Stimulated activated CD8-positive, alpha-beta memory T cell treated with anti-CD3 and anti-CD28 coated beads, Interleukin-2, amount 100 ng/mL, for 1 hour (primary cell): ENCODE measurements at places on chromosomes 2 and 18.

DNA sequence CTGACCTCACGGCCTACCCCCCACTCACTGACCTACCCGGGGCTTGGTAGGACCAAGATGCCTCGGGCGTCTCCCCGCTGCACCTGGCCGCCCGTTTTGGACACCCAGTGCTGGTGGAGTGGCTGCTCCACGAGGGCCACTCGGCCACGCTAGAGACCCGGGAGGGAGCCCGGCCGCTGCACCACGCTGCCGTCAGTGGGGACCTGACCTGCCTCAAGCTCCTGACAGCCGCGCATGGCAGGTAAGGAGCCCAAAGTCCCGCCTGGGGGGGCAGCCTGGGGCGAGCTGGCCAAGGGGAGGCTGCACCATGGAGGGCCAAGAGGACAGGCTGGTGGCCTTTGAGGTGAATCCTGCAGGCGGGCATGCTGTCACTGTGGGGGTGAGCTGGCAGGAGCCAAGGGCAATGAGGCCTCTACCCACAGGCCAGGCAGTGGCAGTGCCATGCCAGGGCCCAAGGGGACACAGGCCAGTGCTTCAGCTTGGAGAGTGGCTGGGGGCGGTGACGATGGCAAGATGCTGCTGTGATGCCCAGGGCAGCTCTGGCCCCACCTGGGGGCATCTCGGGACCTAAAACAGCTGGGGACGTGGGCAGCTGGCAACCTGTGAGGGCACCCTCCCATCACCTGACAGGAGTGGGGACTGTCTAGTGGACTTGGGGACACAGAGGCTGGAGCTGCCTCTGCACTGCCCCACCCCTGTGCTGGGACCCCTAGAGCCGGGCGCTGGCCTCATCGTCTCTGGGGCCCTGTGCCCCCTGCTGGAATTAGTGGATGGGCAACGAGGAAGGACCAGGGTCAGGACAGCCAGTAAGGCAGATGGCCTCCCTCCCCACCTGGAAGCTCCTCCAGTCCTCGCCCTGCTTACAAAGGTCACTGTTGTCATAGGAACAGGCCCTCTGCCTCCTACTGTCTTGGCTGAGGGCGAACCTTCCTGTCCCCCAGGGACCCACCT, 2.0 kb downstream of the ESPNL start:
- no peak for DNase-seq

DNA sequence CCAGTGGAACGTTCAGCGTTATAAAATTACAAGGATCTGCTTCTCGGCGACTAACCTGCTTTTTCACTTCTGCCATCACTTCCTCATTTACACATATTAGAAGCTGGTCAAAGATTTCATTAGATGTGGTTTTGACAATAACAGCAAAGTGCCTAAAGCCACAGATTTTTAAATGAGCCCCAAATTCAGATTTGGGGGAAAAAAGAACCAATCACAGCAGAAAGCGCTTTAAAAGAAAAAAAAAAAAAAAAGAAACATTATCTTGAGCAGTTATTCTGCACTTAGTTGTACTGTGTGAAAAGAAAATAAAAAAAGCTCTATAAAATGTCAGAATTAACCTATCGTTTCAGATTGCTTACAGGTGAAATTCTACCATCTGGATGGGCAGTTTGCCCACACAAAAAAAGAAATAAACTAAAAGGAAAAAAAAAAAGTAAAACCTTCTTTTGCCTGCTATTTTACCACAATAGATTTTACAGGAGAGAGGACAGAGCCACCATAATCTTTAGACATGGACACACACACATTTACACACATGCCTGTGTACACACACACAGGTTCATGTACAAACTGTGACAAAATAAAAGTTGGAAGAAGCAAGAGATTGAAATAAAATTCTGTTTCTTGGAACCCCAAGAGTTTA, 167.2 kb downstream of the TCF4 start:
- DNase-seq, result no peak

- no peak for DNase-seq
Measured at GRCh38 chr18:58716060-58716756, 44.9 kb downstream of the MALT1 start.

GRCh38 chr2:218853766-218854165, 5.8 kb upstream of the WNT6 start:
- no peak for DNase-seq

DNA sequence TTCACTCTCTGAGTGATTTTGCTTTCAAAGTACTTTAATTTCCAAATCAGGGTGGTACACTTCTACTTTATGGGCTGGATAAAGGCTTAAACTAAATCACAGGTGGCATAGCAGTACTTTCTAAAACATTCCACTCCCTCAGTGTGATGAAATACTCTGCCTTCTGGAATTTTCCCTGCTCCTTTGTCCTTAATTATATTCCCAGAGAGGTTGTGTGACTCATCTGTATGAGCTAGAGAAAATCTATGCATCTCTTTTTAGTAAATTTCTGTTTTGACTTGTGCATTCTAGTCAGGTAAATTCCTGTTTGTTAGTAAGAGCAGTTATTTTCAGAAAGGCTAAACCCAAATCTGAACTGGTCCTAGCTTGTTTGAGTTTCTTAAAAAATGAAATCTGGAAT, 29.0 kb upstream of the PLA2R1 start:
- no peak for DNase-seq

DNA sequence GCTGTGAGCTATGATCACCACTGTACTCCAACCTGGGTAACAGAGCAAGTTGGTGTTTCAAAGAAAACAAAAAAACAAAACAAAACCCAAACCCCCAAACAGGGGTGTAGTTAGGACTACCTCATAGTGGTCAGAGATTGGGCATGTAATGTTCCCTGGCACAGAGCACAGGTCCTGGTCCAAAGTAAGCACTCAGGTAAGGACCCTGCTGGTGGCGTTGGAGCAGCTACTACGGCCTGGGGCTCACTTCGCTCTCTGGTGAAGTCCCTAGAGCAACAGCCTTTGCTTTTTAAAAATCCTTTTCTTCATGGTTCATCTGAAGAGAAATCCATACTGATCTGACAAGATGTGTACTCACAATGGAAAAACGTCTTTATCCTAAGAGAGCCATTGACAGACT, 130.4 kb downstream of the ZNF236 start:
- no peak for DNase-seq

DNA sequence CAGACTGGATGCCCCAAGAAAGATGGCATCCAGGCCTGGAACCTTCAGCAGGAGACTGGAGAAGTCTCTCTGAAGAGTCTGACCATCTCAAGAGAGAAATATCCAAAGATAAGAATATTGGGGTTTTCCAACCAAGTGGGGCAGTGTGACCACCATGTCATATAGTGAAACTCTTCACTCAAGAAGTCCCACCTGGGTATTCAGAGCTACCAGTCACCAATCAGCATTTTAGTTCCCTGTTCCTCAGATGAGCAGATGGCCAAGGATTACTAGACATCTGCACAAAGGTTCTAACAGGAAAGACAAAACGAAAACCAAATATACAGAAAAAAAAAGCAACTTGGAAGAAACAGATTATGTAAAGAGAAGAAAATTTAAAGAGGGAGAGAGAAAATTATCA, 38.5 kb upstream of the CXCR4 start:
- DNase-seq, result no peak

GRCh38 chr2:205218056-205218455, 464.2 kb upstream of the NRP2 start:
- no peak for DNase-seq

- no peak for DNase-seq
Measured at GRCh38 chr2:6928452-6928851, 11.2 kb downstream of the RNF144A start.

- DNase-seq, result no peak
Measured at GRCh38 chr2:240742602-240743095, 51.0 kb downstream of the AQP12A start.

GRCh38 chr2:229153951-229154350, 117.1 kb downstream of the PID1 start:
- no peak for DNase-seq

- no peak for DNase-seq
Measured at GRCh38 chr2:98564541-98565132, 43.7 kb downstream of the COA5 start.

- no peak for DNase-seq
Measured at GRCh38 chr18:5582076-5582475, 38.3 kb upstream of the EPB41L3 start.

DNA sequence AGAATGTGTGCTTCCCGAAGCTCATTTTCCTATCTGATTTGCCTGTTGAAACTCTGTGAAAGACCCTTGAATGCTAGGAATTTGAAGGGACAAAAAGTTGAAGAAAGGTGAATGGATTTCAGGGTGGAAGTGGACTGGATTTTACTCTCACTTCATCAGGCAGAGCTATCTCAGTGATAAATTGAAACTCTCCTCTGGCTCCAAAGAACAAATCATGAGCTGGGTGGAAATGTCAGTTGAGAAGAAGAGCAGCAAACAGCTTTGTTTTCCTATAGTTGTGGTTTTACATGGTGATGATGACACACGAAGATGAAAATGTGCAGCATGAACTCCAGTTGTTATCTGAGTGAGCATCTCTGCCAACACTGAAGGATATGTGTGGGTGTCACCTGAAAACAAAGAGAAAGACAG, 34.4 kb downstream of the CD28 start:
- no peak for DNase-seq

GRCh38 chr2:131408207-131408606, 44.2 kb upstream of the RAB6D start:
- DNase-seq, result no peak

DNA sequence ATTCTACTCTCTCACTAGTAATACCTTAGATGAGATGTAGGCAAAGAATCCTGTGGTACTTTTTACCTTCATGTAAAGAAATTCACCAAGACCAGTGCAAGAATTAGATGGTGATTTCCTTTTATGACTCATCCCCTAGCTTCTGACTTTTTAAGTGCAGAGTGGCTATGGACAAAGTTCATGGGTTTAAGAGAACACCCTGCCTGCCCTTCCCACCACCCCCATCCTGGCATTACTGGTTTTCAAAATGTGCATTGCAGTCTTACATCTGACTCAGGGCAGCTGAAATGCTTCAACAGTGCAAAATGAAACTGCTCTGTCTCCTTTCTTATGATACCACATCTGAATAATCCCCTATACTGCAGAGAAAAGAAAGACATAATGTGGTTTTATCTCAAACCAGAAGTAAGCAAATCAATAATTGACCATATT, 22.6 kb downstream of the MAIP1 start:
- DNase-seq, result no peak

DNA sequence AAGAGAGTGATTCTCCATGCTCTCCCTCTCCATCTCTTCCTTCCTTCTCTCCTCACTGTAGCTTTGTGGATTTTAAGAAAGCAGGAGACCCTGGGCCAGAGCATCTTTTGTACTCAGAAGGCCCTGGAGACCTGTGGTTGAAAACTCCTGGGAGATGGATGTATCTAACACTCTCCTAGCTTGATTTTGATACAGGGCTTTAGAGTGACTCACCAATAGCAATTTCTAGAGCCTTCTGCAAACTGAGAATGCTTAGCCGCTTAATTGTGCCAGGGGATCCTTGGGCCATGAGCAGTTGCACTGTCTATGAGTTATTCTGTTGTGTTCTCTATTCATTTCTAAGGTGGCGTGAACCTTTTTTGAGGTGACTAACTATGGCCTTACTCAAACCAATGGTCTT, 17.7 kb downstream of the HOXD1 start:
- no peak for DNase-seq

DNA sequence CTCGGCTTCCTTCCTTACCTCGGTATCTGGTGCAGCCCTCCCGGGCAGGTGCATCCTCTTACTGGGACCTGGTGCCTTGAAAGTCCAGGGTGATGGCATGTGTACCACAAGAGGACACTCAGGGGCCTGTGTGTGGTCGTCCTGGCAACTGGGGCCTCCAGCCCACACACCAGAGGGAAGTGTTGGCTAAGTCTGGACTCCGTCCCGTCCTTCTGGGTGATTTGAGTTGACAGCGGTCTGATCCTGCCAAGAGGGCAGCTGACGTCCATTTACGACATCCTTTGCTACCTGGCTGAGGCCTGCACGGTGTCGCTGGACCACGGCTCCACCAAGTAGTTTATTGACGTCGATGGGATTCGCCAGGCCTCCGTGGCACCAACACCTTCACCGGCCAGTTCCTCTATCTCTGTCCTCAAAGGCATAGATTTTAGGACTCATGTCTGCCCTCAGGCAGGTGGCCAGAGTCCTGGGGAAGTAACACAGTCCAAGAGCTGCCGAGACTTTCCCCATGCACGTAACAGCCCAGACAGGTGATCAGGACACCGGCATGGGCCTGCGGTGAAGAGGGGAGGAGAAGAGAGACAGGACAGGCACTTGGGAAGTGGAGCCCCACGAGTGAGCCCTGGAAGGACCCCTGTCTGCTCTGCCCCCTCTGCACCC, 186.0 kb upstream of the HDAC4 start:
- no peak for DNase-seq

DNA sequence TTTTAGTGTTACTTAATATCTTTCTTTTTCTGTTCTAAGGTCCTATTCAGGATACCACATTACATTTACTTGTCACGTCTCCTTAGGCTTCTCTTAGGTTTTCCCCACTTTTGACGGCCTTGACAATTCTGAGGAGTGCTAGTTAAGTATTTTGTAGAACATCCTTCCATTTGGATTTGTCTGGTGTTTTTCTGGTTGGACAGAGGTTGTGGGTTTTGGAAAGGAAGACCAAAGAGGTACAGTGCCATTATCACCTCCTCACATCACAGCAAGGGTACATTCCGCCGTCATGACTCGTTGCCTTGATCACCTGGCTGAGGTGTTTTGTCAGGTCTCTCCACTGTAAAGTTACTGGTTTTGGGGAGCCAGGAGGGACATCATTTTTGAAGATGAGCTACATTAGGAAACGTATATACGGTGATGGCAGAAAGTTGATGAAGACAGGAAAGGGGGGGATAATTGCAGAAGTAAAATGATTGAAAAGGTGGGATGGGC, 88.4 kb upstream of the TMEM247 start:
- DNase-seq, result no peak

GRCh38 chr2:74910245-74910644, 48.2 kb upstream of the POLE4 start:
- DNase-seq, result no peak

GRCh38 chr2:174593574-174594203, 3.9 kb downstream of the WIPF1 start:
- peak; percentile 27 for DNase-seq

GRCh38 chr2:236554629-236555282, 14.9 kb upstream of the ACKR3 start:
- no peak for DNase-seq

GRCh38 chr2:171149986-171150693, 10.6 kb downstream of the TLK1 start:
- DNase-seq, result no peak

- DNase-seq, result no peak
Measured at GRCh38 chr2:8676191-8676920, 5.5 kb upstream of the ID2 start.

- no peak for DNase-seq
Measured at GRCh38 chr2:8421658-8422449, 260.0 kb upstream of the ID2 start.

DNA sequence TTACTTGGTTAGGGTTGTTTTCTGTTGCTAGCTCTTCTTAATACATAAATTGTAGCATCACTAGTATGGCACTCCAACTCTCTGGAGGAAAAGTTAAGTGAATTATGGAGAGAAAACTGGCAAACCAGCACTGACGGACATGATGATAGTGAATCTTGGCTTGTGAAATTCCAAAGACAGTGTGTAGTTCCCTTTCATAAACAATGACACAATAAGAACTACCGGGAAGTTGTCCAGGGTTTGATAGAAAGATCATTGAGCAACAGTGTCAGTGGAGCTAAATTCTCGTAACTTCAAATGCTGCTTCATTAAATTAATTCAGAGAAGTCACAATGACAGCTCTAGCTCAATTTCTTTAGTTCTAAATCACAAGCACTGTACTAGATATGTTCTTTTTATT, 66.5 kb downstream of the RIT2 start:
- DNase-seq, result no peak

GRCh38 chr18:60019463-60019840, 119.7 kb downstream of the PMAIP1 start:
- no peak for DNase-seq
